ENCODE measurements at places on chromosomes 5 and 9.

GRCh38 chr5:89396278-89396954 lies 513.4 kb upstream of the MEF2C start:
- DNase-seq: no peak

- no peak for DNase-seq
Measured at GRCh38 chr5:92713335-92713743, 867.7 kb downstream of the NR2F1-AS1 start.

- DNase-seq: no peak
Measured at GRCh38 chr5:150642567-150642927, 2.1 kb downstream of the SYNPO start.

DNA sequence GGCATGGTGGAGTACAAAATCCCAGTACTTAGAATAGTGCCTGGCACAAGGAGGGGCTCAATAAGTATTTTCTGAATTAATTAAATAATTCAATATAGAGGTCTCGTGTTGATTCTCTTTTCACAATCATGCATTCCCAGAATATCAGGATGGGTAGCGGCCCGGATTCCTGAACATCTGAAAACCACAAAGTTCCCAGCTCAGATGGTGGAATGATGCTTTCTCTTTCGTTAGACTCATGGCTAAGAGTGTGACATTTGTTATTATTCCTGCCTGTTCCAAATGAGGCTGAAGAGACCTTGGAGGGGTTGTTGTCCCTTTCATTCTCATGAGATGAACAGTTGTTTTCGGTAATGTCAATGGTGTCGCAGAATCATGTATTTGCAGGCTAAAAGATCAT lies 95.4 kb upstream of the LIFR start:
- DNase-seq: no peak

GRCh38 chr9:1440256-1440655 lies 390.1 kb downstream of the DMRT2 start:
- no peak for DNase-seq

GRCh38 chr5:181197326-181197951 lies 7.6 kb downstream of the TRIM7 start:
- DNase-seq: no peak

DNA sequence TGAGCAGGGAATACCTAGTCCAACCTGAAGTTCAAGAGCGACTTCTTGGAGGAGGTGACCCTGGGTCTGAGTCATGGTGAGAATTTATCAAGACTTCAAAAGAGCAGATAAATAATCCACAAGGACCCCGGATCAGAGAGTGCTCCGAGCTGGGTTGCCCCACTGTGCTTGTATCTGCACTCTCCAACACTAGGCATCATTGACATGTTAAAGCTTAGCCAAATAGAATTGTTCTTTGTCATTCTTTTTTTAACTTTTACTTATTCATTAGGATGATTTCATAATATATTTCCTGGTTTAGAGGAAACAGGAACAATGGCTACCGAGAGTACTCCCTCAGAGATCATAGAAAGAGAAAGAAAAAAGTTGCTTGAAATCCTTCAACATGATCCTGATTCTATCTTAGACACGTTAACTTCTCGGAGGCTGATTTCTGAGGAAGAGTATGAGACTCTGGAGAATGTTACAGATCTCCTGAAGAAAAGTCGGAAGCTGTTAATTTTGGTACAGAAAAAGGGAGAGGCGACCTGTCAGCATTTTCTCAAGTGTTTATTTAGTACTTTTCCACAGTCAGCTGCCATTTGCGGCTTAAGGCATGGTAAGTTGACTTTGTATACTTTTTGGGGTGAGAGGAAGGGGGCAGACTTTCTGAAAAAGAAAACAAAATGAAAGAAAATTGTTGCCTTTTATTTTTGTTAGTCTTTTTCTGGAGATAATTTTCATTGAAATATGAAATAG lies at the start of gene CARD6:
Gene CARD6, plus strand, starts transcription at position 300 of the 738 bp plus-strand sequence. Its CDS starts 16 bp downstream, at position 316.
- DNase-seq: no peak

GRCh38 chr9:116499986-116500871 lies 186.9 kb upstream of the TRIM32 start:
- DNase-seq: no peak

DNA sequence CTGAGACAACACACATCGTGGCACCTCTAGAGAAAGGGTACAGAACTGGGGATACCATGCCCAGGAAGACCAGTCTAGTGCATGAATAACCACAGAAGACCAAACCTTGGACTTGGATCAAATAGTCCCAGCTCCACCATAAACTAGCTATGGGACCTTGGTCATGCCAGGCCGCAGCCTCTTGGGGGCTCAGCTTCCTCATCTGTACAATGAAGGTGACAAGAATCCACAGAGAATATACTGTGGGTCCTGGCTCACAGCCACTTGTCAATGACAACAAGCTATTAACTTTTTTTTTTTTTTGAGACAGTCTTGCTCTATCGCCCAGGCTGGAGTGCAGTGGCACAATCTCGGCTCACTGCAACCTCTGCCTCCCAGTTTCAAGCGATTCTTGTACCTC lies 3.9 kb downstream of the KYAT1 start:
- DNase-seq: no peak

- no peak for DNase-seq
Measured at GRCh38 chr9:22363421-22363887, 83.2 kb upstream of the DMRTA1 start.

DNA sequence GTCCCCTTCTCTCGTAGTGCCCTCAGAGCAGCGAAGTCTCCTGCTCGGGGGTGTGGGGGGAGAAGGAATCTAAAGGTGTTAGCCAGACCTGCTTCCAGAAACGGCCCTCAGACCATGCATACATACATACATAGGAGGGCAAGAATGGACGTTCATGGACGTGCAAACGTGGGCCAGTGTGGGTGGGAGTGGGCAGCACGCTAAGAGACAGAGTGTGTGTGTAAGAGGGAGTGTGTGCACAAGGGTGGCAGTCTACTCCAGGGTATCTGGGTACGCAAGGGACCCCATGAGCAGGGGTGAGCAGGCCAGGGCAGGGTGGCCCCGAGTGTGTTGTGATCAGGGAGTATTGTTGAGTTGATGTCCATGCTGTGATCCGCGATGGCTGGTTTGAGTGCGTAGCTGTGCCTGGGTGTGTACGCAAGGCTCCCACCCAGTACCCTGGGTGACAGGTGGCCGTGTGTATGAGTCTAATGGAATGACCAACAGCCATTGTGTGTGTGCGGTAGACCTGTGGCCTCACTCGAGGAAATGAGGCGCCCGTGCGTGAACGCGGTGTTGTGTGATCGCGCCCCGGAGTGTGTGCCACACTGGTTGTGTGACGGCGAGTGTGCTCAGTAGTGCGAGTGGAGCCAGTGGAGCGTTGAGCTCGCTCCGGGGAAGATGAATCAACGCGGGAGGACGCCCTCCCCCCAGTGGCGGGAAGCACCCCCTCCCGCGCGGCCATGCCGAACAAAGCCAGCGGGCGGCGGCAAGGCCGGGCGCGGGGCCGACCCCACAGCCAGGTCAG lies 826 bp downstream of the GPRIN1 start:
- no peak for DNase-seq

- no peak for DNase-seq
Measured at GRCh38 chr5:43256261-43256966, 56.8 kb downstream of the HMGCS1 start.

GRCh38 chr9:81906671-81907070 lies 21.6 kb upstream of the SPATA31D4 start:
- DNase-seq: no peak

- DNase-seq: no peak
Measured at GRCh38 chr5:77632526-77633206, 5.8 kb downstream of the OTP start.

DNA sequence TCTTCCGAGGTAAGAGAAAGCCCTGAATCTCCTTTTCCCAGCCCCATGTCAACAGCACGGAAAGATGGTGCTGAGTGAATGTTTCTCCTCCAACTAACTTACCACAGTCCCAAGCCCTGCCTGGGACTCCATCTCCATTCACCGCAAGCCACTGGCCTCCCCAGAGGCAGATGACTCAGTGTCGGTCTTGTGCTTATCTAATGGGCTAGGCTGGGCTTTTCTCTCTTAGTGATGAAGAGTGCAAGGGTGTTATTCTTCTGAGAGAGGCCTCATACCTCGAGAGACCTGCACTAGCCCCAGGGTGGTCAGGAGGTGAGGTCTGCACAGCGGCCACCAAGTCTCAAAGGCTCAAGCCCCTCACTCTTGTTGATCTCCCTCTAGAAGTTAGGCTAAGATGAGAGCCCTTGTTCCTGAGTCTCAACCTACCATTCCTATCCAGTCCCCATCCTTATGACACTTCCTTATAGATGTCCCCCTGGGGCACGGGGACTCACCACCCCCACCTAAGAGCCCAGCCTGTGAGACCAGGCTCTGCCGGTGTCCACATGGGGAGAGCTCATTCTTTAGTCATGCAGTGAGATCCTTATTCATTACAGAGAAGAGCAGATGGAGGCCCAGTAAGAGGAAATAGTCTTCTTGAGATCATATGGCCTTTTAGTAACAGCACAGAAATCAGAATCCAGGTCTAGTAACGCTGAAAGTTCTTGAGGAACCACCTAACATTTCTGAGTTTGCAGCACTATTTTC lies 127.0 kb downstream of the SAXO1 start:
- no peak for DNase-seq

GRCh38 chr9:127805620-127806019 lies 2.9 kb downstream of the FPGS start:
- DNase-seq: no peak

GRCh38 chr5:73189871-73190376 lies 16.9 kb downstream of the TMEM174 start:
- DNase-seq: no peak

- no peak for DNase-seq
Measured at GRCh38 chr9:13432904-13433303, 153.4 kb upstream of the MPDZ start.

GRCh38 chr5:61991866-61992265 lies 314.1 kb upstream of the KIF2A start:
- DNase-seq: no peak

- DNase-seq: no peak
Measured at GRCh38 chr5:115265220-115265619, 2.5 kb upstream of the PGGT1B start.

DNA sequence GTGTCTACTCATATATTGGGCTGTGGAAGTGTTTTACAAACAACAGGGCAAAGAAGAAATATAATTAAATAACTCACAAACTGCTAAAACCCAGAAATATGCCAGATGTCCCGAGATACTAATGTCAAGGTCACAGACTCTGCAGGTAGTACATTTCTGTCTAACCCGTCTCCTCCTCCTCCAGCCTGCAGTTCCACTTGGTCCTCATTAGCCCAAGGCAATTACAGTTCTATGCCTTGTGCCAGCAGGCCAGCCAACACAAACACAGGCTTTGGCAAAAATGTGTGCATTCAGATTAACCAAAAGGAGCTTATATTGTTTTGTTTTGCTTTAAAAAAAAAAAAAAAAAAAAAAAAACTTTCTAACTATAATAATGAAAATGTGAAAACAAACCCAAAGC lies 148.8 kb downstream of the MYO10 start:
- DNase-seq: no peak

GRCh38 chr5:55895346-55895745 lies 44.2 kb downstream of the IL31RA start:
- DNase-seq: no peak

DNA sequence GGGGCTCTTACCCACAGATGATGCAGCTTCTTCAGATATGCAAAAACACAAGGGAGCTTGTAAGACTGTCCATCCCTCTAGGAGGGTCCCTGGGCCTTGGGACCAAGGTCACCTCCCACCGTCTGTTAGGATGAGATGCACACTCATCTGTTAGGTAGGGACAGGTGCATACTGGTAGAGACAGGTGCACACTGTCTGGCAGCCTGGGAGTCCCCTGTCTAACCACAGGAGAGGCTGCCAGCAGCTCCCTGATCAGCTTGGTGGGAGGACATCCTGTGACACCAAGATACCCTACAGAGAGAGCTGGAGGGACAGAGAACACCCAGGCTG lies 13.2 kb downstream of the TSPAN17 start:
- no peak for DNase-seq

DNA sequence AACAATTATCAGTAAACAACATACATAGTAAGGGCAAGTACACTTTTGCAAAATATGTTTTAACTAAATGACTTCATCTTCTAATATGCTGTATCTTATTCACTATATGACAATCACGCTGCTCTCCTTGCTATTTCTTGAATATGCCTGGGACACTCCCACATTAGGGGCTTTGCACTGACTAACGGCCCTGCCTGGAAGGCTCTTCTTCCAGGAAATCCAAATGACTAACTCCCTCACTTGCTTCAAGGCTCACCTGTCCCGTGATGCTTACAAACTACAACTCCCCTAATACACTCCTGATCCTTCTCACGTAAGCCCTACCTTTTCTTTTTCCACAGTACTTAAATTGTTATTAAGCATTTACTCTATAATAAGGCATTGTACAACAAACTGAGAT lies 10.6 kb downstream of the ERP44 start:
- DNase-seq: no peak

DNA sequence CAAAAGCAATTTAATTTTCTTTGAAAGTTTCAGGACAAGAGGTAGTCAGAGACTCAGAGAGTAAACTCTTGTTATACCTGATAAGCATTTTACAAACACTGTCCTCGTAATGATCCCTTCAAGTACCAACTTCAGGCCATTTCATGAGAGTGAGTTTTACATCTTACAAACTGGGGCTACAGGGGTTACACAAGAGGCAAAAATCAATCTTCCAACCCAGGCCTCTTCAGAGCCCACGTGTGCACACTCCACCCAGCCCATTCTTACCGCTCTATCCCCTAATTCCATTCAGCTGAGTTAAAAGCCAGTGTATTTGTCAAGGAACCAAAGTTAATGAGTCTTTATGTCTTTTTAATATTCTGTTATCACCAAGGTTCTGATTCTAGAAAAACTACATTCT lies 46.5 kb downstream of the PSMB7 start:
- DNase-seq: no peak

GRCh38 chr5:104178829-104179456 lies 616.4 kb upstream of the NUDT12 start:
- DNase-seq: no peak

DNA sequence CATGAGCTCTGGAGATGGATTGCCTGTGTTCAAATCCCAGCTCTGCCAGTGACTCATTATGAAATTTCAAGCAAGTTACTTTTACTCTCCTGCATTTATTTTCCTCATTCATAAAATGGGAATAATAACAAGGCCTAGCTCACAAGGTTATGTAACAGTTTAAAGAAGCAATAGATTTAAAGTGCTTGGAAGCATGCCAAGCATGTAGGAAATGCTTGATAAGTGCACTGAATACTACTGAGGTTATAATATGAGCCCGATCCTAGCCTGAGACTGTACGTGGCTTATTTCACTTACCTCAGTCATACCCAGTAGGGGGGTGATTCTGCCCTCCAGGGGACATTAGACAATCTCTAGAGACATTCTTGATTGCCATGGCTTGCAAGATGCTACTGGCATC lies 734.1 kb upstream of the WWC1 start:
- no peak for DNase-seq

All from activated T-helper 1 cell treated with Interleukin-2 at 50 U/mL for 16 hours (primary cell).